T-helper 2 cell (primary cell): ENCODE measurements at places on chromosomes 2 and 18.

GRCh38 chr18:31512203-31512764, 14.3 kb downstream of the DSG2 start:
- no peak for DNase-seq

- no peak for DNase-seq
These were observed 117.6 kb upstream of the FOSL2 start for GRCh38 chr2:28274911-28275685.

- DNase-seq = no peak
These were observed 3.4 kb upstream of the HOXD4 start for GRCh38 chr2:176147800-176148496.

- no peak for DNase-seq
These were observed 268.3 kb upstream of the REG3G start for GRCh38 chr2:78757191-78757590.

- DNase-seq = no peak
These were observed 291.6 kb downstream of the CMPK2 start for GRCh38 chr2:6574121-6574520.

GRCh38 chr2:67876176-67876575, 186.6 kb downstream of the C1D start:
- DNase-seq = no peak

- no peak for DNase-seq
These were observed 49.2 kb upstream of the NXPH2 start for GRCh38 chr2:138829326-138829919.

DNA sequence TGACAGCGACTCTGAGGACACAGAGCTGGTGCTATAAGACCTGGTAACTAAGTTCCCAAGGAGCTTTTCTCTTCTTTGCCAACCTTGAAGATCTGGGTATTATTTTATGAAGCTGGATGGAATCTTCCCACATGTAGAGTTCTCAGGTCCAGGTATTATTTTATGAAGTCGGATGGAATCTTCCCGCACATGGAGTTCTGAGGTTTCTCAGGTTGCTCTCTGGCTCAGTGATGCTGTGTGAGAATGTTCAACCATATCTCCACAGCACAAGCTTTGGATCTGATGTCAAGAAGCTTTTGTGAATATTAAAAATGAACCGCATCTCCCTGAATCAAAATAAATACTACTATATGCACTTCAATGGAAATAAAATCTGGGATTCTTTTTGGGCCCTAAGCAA, at the start of gene SMIM21:
SMIM21 (minus strand) TSS at position 101 of the 400 bp plus-strand sequence. CDS start 140 bp downstream, outside the sequence.
- DNase-seq = no peak
